Hematopoietic multipotent progenitor cell treated with erythropoietin and hydrocortisone succinate and interleukin-3 and kit ligand, for 17 days (in vitro differentiated cells): ENCODE measurements at places on chromosomes 4 and X.
A peak's percentile ranks its signal among the peaks of the same experiment; 100 is the strongest.

GRCh38 chr4:5960252-5960880 lies 57.9 kb downstream of the C4orf50 start:
- DNase-seq = no peak

DNA sequence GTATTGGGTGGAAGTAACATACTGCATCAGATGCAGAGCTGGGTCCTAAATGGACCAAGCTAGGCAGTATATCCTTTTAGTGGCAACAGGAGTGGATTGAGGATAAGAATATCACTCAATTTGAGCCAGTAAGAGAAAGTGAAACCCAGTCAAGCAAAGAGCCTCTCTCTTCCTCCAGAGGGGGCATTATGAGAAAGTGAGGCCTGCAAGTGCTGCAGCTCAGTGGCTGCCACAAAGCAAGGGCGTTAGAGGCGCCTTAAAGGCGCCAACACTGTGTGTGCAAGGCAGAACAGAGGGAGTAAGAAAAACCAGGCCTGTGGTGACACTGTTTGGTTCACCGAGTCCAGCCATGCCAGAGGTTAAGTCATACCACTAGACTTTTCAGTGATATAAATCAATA lies 17.5 kb downstream of the STX18 start:
- DNase-seq = peak; percentile 45

DNA sequence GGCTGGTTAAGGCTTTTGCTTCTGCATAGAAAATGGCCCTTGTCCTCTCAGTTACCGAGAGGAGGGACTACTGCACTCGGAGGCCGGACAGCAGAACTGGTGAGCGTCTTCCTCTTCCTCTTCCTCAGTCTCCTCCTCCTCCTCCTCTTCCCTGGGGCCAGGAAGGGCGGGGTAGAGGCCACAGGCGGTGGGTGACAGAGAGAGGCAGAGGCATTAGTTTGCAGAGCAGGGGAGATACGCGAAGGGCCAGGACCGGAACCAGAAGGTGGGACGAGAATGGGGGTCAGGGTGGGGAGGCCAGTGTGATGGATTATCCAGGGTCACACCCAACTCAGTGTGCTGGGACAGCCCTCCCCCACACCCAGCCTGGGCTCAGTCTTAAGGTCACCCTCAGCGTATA lies 14.5 kb downstream of the IQSEC2 start:
- no peak for DNase-seq

GRCh38 chr4:147825451-147826287 lies 93.8 kb downstream of the ARHGAP10 start:
- DNase-seq = no peak

- DNase-seq = no peak
These were observed 111.0 kb downstream of the DHX15 start for GRCh38 chr4:24473309-24473721.

- no peak for DNase-seq
These were observed 53.0 kb downstream of the FAM53A start for GRCh38 chr4:1631136-1631535.

GRCh38 chr4:69849297-69849696 lies 10.6 kb downstream of the SULT1E1 start:
- DNase-seq = no peak

DNA sequence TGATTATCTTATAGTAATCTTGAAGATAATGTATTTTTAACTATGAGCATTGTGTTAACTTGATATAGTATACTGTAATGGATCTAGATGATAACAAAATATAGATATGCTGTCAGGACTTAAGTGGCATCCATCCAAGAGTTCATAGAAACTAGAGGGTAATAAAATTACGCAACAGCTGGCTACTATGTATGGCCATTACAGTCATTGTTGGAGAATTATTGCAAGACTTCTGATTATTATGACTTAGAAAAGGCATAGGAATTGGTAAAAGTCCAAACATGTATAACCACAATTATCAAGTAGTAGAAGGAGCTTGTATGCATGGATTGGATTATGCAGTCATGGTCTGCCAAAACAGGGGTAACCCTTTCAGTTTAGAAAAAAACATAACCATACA lies 9.5 kb downstream of the OGT start:
- DNase-seq = no peak

- DNase-seq = no peak
These were observed 110.4 kb downstream of the RPA4 start for GRCh38 chrX:96994093-96994492.

DNA sequence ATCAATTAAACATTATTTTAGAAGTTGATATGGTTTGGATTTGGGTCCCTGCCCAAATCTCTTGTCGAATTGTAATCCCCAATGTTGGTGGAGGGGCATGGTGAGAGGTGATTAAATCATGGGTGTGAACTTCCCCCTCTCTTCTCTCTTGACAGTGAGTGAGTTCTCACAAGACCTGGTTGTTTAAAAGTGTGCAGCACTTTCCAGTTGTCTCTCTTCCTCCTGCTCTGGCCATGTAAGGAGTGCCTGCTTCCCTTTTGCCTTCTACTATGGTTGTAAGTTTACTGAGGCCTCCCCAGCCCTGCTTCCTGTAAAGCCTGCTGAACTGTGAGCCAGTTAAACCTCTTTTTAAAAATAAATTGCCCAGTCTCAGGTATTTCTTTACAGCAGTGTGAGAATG lies 141.4 kb downstream of the GALNTL6 start:
- DNase-seq = no peak

GRCh38 chrX:132668178-132668577 lies 179.3 kb upstream of the MBNL3 start:
- no peak for DNase-seq

GRCh38 chr4:8209181-8209874 lies 10.2 kb downstream of the SH3TC1 start:
- no peak for DNase-seq

DNA sequence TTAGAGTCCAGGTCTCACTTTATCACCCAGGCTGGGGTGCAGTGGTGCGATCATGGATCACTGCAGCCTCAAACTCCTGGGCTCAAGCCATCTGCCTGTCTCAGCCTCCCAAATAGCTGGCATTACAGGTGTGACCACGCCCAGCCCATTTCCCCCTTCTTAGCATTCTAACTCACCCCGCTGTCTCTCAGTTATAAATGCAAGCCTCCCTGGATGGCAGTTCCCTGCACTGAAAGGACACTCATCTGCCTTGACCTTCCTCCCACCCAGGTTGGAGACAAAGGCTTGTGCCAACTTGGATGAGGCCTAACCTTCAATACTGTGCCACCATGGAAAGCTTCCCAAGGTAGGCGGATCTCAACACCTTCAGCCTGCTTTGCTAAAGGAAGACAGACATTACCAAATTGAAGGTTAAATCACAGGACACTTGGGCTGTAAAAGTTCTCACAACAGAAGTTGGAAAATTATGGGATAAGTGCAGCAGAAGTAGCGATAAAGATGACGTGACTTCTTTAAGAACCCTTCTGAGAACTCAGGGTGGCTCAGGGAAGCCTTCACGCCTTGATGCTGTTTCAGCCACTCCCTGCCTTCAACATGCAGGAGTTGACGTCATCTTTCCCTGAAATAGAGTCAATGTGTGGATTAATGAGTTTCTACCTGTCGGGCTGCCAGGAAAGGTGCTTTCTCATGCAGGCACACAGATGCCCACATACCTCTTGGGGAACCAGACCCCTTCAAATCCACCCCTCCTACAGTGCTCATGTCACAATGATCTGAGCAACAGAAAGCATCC lies 10.6 kb upstream of the GPM6B start:
- no peak for DNase-seq

DNA sequence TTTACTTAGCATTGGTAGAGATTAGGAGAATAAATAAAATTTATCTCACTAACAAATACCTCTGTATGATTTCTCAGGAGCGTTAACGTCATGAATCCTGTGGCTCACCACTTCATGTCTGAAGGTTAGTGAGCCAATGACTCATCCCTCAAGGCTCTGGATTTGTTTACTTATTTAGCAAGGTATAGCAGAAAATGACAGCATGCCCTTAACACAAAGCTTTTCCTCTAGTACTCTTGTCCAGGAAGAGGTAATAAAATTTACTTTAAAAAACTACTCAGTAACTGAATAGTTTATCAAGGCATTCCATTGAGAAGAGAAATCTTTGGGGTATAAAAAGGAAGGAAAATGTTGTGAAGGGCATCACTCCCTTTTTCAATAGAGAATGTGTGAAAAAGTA lies 823.8 kb downstream of the CCSER1 start:
- no peak for DNase-seq

- peak; percentile 61 for DNase-seq
These were observed 39.0 kb downstream of the ENPEP start for GRCh38 chr4:110514889-110515479.

DNA sequence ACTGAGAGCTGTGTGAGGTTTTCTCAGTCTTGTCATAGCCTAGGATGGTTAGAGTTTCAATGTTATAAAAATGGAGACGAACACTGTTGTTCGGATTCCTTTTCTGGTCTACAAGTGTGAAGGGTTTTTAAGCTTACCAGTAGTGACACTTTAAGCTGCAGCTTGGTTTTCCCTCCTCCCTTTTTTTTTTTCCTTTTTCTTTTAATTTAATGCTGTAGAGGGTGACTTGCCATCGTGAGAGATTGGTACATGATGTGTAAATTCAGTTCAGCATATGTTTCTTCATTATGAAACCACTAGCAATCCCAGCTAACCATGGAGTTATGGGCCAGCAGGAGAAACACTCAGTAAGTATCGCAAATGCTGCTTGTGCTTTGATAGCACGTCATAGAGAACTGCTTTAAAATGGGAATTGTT lies 165.0 kb downstream of the RAPGEF2 start:
- no peak for DNase-seq

DNA sequence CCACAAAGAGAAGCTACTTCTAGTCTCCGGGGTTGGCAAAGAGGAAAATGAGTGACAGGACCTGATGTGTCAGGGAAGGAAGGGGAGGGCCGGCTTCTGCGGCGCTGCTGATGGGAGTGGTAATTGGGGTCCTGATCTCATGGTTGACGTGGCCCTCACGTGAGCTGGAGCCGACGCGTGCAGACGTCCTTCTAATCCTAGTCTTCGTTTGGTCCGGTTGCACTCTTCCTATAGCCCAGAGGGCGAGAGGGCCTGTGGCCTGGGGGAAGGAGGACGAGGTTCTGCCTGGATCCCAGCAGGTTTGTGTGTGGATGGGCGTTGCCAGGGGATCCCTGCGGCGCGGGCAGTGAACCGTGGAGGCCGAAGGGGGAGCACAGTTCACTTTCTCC lies at the start of gene ARMCX1:
Gene ARMCX1 (plus strand): TSS at position 186 of the 389 bp plus-strand sequence. CDS start 2,384 bp downstream, outside the sequence.
- no peak for DNase-seq

GRCh38 chrX:19725641-19726040 lies 161.8 kb downstream of the SH3KBP1 start:
- no peak for DNase-seq

DNA sequence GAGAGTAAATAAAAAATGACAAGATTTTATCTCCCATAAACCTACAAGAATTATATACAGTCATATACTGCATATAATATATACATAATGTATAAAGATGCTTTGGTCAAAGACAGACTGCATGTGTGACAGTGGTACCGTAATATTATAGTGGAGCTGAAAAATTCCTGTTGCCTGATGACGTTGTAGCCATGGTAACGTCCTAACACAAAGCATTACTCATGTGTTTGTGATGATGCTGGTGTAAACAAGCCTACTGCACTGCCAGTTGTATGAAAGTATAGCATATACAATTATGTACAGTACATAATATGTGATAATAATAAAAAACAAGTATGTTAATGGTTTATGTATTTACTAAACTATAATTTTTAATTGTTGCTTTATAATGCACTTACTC lies 245.2 kb upstream of the CENPE start:
- no peak for DNase-seq

DNA sequence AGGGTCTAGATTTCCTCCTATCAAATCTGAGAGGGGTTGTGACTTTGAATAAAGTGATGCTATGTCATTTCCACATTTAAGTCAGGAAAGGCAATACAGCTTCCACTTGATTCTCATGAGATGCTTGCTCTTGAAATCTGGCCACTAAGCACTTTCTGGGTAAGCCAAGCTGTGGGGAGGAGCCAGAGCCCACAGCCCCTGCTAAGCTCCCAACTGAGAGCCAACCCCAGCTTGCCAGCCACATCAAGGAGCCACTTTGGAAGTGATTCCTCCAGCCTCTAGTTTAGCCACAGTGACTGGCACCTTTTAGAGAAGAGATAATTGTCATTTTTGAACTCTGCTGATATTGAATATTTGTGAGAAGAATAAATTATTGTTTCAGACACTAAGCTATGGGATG lies 1441.5 kb upstream of the IGFBP7 start:
- no peak for DNase-seq

- no peak for DNase-seq
These were observed 41.1 kb downstream of the DCUN1D4 start for GRCh38 chr4:51884055-51884454.

DNA sequence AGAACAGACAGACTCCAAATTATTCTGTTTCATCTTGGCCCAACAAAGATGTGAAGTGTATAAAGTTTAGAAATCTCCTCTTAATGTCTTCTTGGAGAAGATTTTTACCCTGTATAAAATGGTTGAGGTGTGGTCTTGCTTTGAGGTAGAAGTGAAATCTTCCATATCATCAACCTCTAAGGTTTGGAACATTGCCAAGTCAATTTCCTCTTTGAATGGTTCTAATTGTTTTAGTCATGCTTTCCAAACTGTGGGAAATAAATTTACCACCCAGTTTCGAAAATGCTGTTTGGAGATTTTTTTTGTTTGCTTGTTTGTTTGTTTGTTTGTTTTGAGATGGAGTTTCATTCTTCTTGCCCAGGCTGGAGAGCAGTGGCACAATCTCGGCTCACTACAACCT lies 174.1 kb upstream of the ADAMTS3 start:
- no peak for DNase-seq

DNA sequence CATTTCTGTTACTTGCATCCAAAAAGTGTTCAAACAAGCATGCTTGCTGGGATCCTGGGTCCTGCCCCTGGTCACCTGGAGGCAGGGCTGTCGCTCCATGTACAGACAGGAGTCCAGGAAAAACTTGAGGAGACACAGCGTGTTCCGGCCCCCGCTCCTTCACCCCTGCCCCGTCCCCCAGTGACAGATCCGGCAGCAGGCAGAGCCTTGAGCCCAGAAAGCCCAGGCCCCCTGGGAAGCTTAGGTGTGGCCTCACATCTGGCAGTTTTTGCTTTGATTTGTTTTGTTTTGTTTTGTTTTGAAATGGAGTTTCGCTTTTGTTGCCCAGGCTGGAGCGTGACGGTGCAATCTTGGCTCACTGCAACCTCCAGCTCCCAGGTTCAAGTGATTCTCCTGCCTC lies 67.0 kb downstream of the TRMT44 start:
- DNase-seq = no peak

DNA sequence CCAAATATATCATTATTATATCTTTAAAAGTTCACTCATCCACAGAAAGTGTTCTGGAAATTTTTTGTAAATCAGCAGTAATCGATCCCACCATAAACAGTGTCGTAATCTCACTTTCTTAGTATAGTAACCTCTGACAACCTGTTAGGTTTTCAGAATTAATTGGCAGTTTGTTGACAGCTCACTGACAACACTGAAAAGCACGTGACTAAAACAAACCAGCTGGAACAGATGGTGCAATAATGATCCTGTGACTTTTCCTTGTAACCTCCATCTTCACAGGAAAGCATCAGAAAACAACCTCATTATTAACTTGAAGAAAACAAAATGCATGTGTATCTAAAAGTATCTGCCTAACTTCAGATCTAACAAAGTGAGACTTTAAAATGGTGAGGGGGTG lies 48.5 kb downstream of the FSTL5 start:
- DNase-seq = no peak
